Cortex of kidney (tissue), 1 donor: ENCODE measurements at places on chromosomes 3 and 15.

GRCh38 chr3:42489116-42489936, 13.1 kb upstream of the VIPR1 start:
- no peak for DNase-seq

GRCh38 chr15:101310161-101310480, 15.1 kb upstream of the SNRPA1 start:
- DNase-seq: no peak

GRCh38 chr3:69948246-69948862, 51.2 kb upstream of the SAMMSON start:
- no peak for DNase-seq

- no peak for DNase-seq
Observed at GRCh38 chr3:108346301-108347227, 50.2 kb downstream of the HHLA2 start.

DNA sequence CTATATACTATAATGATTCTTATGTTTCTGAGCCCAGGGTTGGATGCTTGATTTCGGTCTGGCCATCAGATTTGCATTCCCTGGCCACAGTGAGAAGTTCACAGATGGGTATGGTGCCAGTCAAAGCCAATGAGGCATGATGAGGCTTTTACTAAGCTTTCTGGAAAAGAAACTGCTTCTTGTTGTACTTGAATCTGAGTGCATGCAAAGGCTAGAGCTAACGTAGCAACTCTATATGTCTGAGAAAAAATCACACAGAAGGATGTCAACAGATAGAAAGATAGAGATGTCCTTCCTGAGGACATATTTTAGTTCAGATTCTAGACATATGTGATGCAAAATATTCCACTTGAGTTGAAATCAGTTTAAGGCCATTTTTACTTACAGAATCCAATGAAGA, 608.1 kb downstream of the ROBO1 start:
- DNase-seq: no peak

DNA sequence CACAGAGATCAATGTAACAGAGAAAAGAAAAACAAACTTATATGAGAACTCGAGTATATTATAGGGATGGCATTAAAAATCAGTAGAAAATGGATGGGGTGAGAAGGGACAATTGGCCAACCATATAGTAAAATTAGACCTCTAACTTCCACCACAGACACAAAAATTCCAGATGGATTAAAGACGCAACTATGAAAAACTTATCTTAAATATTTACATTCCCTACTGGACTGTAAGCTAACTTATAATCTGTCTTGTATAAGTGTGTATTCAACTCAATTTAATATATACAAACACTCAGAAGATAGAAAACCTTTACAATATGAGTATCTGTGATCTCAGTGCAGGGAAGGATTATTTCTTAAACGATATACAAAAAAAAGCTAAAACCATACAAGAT, 3.0 kb downstream of the MFAP1 start:
- DNase-seq: no peak

- no peak for DNase-seq
Observed at GRCh38 chr15:25694239-25694584, 168.9 kb downstream of the ATP10A start.
